ENCODE measurements at places on chromosomes 6 and 20.

- DNase-seq: no peak
Observed at GRCh38 chr20:20897922-20898321, 185.5 kb upstream of the RALGAPA2 start.

DNA sequence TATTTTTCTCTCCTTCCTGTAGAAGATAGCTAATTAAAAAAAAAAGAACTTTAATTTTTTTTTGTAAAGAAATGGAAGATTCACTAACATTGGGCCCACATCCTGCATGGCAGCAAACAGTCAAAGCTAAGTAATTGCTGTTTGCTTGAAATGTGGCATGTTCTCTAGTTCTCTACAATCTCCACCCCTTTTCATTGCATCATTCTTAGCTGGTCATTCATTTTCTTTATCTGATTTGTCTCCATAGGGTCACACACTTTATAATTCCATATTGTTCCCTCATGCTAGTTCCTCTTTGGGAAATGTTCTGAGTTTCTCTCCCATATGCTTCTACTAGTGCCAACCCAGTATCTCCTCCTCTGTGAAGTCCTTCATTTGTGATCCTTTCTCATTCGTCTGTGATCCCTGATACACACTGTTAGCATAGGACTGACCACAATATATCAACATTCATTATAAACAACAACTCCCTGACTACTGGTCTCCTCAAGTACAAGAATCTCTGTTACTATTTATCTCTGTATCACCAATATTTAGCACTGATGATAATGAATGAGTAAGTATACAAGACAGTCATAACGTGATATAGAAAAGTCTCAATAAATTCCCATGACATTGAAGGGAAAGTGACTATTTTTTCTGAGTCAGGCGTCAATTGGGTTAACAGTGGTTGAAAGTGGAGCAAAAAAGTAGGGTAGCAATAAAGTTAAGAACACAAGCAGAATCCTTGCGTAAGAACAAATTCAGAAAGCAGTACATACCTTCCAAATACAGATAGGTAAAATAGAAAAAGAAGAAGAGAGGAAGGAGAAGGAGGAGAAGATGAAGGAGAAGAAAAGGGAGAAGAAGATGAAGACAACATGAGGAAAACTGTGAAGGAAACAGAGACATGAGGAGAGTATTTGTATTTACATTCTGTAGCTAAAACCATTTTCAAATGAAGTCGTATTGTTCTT lies 33.2 kb upstream of the MYB start:
- DNase-seq: no peak

DNA sequence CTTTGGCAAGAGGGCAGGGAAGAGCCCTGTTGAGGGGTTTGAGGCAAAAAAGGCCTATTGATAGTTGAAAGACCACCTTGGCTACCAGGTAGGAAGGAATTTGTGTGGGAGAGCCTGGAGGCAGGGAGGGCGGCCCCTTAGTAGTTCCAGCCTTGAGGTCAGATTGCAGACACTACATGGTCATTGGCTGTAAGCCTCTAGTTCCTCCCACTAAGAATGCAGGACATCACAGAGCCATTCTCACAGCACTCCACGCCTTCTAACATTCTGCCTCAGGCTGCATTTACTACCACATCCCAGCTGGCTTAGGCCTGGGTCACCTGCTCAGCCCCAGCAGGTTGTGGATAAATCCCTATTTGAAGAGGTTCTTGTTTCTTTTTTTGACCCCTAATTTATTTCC lies 91.0 kb upstream of the SNX9 start:
- no peak for DNase-seq

GRCh38 chr6:170000071-170000843 lies 248.8 kb downstream of the ERMARD start:
- DNase-seq: no peak

DNA sequence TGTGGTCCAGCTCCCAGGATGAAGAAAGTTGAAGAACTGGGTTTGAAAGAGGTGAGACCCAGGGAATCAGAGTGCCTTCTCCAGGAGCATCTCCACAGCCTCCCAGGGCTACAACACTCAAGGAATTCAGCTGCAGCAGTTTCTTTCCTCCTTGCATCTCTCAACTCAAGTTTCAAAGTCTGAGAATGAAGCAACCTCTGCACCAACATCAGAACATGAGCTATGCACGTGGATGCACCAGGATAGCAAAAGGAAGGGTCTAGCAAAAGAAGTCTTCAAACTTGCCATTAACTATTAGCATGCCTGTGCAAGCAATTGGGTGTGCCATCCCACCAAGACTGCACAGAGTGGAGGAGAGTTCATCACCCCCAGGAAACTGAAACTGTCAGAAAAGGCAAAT lies 193.9 kb downstream of the OTOR start:
- no peak for DNase-seq

- no peak for DNase-seq
Observed at GRCh38 chr6:45462190-45463134, 84.7 kb upstream of the SUPT3H start.

DNA sequence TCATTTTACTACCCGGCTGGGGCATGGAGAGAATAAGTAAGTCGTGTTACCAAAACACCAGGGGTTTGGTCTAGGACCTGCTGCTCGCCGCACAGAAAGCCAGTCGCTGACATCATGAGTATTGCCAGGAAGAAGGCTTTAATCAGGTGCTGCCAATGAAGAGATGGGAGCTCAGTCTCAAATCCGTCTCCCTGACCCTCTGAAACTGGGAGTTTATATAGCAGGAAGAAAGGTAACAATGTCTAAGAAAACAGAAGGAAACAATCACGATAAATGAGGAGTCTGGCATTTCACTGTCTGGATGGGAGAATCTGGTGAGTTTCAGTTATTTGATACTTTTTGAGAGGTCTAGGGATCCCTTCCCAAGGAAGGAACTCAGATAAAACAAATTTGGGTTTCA lies 437.9 kb upstream of the JARID2 start:
- DNase-seq: no peak

GRCh38 chr6:28443112-28443773 lies at the start of gene ZSCAN23:
Gene ZSCAN23 (minus strand): TSS chr6:28443491. CDS start chr6:28436266, 7,225 bp downstream.
- peak; percentile 39 for DNase-seq

GRCh38 chr20:63860325-63861051 lies 810 bp upstream of the ABHD16B start:
- DNase-seq: no peak

DNA sequence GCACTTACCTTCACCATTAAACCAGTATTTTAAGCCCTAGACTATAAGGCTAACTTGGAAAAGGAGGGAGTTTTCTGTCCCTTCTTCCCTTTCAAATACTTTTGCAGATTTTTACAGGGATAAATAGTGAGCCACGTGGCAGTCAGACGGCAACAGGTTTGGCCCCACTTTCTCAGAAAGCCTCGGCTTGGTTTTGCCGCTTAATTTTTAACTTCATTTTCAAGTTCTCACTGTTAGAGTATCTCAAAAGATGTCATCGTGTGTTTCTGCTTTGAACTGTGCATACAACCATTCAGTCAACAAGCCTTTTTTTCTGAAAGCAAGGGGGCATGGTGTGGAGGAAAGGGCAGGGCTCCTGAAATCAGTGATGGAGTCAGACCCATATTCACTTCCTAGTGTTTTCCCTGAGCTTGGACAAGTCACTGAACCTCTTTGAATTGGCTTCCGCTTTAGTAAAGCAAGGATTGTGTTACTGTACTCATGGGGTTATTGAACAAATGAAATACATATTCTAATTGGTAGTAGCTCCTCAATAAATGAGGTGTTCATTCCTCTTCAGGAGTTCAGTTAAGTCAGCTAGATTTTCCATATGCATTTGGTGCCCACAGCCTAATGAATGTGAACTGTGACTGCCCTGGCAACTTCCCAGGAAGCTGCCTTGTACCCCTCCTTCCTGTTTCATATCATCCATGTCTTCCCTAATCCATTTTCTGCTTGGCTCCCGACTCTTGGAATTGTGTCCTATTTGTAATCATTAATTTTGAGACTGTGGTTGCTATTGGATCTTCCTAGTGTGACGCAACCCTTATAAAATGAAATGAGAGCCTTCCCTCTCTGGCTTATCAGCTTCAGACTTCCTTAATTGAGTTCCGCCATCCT lies at the start of gene SLC17A2:
Gene SLC17A2, minus strand, starts transcription at position 160 of the 879 bp plus-strand sequence. CDS start 4,895 bp downstream, outside the sequence.
- DNase-seq: no peak

Data from D721Med (cell line).